ENCODE measurements at places on chromosomes 3 and 15.

DNA sequence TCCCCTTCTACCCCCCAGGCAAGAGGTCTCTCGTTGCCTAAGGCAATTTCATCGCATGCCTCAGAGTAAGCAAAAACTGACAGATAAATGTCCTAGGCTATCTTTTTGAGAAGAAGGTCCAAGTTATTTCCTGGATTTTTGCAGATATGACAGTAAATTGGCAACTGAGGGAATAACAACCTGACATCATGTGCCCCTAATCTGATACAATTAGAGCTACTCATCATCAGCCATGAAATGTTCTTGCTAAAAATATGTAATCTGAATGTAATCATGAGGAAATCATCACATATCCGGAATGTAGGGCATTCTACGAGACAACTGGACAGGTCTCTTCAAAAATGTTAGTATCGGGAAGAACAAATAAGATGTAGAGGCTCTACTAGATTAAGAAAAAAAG, 44.1 kb downstream of the TNIK start:
- no peak for DNase-seq

DNA sequence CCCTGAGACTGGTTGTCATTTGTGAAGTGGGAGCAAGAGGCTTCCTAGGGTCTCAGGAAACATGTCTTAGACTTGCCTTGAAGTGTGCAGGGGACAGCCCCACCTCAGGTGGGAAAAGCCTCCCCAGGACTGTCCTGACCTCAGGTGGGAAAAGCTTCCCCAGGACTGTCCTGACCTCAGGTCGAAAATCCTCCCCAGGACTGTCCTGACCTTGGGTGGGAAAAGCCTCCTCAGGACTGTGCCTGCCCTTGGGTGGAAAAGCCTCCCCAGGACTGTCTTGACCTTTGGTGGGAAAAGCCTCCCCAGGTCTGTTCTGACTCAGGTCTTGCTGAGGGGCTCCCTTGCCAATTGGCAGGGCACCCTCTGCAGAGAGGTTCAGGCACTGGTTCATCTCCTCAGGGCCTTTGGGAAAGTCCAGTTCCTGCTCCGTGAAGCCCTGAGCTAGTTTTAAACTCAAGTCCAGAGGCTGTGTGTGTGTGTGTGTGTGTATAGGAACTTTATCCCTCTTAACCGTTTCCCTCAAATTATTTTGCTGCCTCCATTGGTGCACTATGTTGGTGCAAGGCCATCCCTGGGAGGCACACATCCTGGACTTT, 64.7 kb downstream of the WNT7A start:
- DNase-seq: no peak

GRCh38 chr15:52295421-52296001, at the start of gene MYO5C:
MYO5C (minus strand) TSS chr15:52295804; CDS start chr15:52295636, 168 bp downstream.
- no peak for DNase-seq

DNA sequence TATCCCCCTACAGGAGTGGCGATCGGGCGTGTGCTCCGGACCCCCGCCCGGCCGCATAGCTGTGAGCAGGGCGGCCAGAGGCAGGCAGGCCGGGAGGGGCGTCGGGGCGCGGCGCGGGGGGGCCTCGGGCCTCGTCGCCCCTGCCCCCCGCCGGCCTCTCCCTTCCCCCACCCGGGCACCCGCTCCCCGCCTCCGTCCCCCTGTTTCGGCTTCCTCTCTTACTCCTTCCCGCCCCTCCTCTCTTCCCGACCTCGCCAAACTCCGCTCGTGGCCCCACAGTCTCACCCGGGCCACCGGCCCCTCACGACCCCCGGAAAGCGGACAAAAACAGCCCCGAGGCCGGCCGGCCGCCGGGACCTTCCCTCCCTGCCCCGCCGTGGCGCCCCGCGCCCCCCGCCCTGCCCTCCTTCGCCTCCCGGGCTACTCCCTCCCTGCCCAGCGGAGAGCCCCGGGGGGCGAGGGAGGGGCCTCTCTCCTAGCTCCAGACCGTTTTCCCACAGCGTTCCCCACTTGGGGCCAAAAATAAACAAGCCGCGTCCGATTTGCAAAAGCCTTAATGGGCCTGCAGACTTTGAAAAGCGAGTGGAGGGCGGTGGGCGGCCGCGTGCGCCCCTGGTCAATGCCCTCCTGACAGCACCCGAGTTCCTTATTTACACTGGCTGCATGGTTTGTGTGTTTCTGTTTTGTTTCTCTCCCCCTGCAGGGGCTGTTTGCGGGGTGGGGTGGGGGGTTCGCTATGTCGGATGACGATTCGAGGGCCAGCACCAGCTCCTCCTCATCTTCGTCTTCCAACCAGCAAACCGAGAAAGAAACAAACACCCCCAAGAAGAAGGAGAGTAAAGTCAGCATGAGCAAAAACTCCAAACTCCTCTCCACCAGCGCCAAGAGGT, 1.0 kb downstream of the UBE2E1 start:
- DNase-seq: no peak

DNA sequence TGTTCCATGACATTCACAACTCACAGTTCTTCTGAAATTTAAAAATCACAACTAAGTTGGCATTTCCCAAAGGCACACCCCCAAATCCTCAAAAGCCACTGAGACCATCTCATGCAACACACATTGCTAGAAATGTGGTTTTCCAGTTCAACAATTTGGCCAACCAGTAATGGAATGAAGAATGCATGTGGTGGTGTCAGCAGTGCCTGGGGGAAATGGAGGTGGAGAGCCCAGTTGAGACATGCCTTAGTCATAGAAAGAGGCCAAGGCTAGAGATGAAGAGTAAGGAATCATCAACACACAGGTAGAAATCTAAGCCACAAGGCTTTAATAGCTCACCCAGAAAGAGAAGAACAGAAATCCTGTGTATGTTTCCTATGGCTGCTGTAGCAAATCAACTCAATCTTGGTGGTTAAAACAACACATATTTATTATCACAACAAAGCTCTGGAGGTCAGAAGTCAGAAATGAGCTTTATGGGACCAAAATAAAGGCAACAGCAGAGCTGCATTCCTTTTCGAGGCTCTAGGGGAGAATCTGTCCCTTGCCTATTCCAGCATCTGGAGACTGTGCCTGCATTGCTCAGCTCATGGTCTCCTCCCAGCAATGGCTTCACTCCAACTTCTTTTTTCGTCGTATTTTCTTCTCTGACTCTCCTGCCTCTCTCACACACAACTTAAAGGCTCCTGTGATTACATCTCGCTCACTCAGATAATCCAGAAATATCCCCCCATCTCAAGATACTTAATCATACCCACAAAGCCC, 54.0 kb downstream of the SNTN start:
- no peak for DNase-seq

DNA sequence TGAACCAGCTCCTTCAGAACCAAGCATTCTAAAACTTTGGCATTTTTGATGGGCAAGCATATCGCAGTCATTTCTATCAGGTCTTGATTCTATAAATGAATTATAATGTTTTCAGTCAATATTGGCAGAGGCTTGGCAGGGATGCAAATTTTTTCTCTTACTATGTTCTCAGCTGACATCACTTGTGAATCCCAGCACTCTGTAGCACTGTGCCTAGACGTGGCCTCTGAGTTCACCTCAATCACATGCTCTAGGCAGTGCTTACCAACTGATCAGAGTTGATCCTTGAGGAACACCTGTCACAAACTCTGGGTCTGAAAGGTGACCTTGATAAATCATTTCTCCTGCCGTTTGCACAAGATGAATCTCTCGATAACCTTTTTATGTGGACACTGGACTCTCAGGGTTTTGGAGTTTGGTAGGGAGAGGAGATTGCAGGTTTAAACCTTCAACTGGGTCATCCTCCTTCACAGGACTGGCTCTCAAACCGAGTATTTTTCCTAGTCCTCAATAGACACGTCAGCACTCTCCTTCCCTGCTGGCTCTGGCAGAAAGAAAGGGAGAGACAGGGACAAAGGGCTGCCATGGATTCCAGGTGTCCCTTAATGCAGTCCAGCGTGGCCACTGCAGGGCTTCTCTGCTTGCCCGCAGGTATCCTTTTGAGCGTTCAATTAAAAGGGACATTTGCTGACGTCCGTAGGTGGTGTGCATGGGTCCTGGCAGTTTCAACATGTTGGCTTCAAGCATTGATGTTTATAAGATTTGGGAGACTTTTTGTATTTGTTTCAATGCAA, 222.3 kb upstream of the CMC1 start:
- no peak for DNase-seq

DNA sequence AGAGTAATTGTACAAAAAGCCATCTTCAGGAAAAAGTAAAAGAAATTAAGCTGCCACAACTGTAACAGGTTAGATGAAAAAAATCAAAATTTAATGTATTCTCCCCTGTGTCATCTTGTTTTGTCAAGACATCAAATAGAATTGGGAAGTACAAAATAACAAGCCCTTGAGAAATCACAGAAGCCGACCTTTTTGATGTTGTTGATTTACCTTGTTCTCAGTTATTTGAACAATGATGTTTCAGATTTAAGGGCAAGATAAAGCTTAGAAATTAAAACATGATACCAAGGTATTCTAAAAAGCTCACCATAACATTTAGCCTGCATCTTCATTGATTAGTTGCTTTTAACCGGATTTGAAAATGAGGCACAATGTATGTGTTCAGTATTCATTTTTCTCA, 523.0 kb downstream of the FOXP1 start:
- no peak for DNase-seq

GRCh38 chr15:48447657-48448056, 116.4 kb downstream of the DUT start:
- DNase-seq: no peak

- no peak for DNase-seq
Measured at GRCh38 chr3:184761075-184761841, 49.4 kb upstream of the MAGEF1 start.

DNA sequence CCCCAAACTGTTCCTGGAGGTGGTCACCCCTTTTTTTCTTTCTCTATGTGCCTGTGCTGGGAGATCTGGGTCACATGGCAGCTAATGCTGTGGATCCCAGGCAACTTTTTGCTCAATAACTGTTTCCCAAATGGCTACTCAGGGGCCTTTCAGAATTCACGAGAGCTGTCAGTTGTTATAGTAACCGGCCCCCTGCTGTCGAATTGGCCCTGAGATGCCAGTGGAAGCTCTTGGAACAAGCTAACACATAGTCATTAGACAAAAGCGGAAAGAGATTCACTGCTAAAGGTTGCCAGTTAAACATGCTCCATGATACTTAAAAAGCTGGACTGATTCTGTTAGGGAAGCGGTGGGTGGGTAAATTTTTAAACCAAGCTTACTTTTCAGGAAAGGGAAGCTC, 144.1 kb downstream of the FEZF2 start:
- no peak for DNase-seq

- no peak for DNase-seq
Measured at GRCh38 chr3:190197346-190197763, 76.7 kb upstream of the P3H2 start.

GRCh38 chr3:153625506-153625905, 463.5 kb downstream of the RAP2B start:
- no peak for DNase-seq

DNA sequence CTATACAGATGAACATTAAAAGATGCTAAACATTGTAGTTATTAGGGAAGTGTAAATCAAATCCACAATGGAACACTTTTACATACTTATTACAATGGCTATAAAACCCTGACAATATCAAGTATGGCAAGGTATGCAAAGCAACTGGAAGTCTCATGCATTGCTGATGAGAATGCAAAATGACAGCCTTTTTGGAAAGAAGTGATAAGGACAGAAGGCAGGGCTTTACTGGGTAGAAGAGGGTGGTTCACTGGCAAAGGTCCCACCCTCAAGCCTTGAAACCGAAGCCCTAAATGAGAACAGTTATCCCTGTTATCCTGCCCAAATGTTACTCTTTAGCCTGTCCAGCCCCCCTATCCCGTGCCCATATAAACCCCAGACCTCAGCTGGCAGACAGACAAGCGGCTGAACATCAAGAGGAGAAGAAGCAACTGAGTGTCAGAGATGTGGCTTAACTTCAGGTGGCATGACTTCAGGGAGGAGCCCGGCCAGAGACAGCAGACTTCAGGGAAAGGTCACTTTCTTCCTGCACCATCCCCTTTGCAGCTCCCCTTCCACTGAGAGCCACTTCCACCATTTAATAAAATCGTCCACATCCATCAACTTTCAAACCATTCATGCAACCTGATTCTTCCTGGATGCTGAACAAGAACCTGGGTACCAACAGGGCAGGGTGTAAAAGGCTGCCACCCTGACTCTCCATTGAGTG, 732 bp upstream of the GCSAM start:
- DNase-seq: no peak

DNA sequence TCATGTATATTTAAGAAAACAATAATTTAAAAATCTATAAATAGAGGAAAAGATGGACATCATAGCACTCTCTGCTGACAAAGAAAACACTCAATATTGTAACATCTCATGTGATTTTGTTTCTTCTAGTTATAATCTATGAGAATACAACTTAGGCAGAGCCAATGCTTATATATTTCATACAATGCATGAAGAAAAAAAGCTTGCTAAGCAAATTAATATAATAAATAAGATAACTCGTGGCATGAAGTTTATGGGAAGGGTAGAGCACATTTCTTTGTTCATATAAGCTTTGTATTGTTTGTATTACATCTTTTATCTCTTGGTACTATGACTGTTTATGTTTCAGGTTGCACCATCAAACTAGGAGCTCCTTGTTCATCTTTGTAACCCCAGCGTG, 7.6 kb upstream of the ANXA2 start:
- no peak for DNase-seq

GRCh38 chr3:11764931-11765363, 81.7 kb downstream of the TAMM41 start:
- no peak for DNase-seq
